ENCODE measurements at places on chromosomes 12 and 14. TPM values are rescaled to one million over a fixed set of nuclear protein-coding genes. Genes with fewer than 3 reads are reported as not detected.

PLEK2 gene
- polyA plus RNA-seq, result 11.4 TPM

GRCh38 chr12:105106621-105107020 is 910 bp upstream of the WASHC4 start:
- no peak for DNase-seq

- peak; percentile 83 for DNase-seq
Observed at GRCh38 chr12:62731055-62731820, 203.7 kb downstream of the PPM1H start.

DNA sequence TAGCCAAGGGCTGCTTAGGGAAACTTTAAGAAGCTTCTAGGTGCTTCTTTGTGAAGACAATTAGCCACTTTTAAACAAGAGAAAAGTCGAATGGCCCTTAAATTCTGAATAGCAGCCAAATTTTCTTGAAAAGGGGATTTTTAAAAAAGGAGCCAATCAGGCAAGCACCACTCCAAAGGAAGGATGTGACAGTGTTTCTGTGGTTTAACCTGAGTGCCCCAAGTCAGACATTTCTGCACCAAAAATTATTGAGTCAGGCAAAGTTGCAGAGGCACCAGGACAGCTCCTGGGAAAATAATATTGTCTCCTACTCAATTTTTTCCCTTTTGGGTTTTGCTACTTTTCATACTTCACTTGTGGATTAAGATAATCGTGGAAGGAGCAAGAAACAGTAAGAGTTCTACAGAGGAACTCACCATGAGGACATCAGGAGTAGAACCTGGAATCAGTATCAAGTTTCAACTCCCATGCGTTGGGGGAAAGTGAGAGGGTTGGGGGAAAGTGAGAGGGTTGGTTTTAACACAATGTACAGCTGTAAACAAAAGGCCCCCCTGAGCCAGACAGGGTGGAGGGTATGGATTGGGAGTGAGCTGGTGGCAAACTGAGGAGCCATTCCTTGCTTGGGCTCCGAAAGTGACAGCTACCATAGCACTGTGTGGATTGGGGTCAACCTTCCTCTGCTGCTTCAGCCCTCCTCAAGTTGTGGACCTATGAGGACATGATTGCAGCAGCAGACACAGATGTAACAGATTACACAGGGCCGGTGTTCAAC is 90.8 kb downstream of the SLC38A1 start:
- DNase-seq, result no peak

- no peak for DNase-seq
Observed at GRCh38 chr14:66634876-66635275, 126.9 kb downstream of the GPHN start.

DNA sequence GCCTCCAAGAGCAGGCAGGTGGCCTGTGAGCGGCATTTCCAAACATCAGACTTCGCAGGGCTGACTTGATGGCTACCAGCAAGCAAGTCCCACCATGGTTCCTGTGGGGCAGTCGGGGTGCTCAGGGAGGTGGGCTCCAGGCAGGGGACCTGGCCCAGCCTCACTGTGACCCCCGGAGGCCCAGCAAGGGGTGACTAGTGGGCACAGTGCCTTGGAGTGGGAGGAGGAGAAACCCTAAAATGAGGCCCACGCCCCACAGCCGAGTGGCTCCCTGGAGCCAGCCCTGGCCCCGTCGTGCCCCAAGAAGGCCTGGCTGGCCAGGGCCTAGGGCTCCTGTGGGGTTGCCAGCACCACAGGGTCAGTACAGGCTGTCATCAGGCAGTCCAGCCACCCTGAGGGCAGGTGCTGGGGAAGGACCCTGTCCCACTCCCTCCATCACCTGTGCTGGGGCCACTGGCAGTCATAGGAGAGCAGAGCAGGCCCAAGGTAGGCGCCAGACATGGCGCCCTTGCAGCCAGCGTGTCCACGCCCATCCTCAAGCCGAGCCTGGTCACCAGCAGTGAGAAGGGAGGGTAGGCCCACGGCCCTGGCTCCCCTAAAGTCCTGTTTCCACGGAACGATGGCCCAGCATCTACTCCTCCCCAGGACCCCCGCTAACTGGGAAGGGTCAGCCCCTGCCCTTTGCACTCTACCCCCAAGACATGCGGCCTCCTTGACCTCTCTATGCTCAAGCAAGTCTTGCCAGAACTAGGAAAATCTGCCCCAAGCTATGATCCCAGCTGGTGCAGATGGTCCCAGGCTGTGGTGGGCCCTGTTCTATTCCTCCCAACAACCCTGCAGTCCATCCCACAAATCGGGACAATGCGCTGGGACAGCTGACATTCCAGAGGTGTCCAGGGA is 144.2 kb upstream of the C14orf180 start:
- no peak for DNase-seq

GRCh38 chr14:100317912-100318808 is 5.0 kb upstream of the SLC25A47 start:
- DNase-seq, result peak; percentile 88

DNA sequence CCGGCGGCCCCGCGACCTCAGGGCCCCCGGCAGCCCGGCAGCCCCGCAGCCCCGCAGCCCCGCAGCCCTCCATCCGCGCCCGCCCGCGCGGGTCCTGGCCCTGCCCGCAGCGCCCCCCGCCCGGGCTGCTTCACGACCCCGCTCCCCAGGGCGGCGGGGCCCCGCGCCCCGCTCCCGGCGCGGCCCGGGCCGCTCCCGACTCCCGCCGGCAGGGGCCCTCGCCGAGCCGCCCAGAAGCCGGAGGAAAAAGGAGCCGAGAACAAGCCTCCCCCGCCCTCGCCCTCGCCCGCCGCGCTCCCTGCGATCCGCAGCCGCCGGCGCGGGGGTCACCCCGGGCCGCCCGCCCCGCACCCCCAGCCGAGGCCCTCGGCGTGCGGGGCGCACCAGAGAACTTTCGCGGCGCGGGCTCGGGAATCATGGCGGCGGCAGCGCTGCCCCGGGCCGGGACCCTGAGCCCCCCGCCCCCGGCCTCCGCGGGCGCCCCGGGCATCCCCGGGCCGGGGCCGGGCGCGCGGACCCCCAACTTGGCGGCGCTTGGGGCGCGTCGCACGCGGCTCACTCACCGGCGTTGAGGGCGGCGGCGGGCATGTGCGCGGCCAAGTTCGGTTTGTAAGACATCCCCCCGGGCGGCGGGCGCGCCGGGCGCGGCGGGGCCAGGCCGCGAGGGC is 521 bp downstream of the CDK2AP1 start:
- DNase-seq, result peak; percentile 91

- DNase-seq, result no peak
Observed at GRCh38 chr12:89556976-89557375, 31.1 kb upstream of the POC1B start.

- DNase-seq, result no peak
Observed at GRCh38 chr12:17383321-17383720, 706.7 kb downstream of the RERGL start.

Measured in GM23248 (cell line).